H1 (cell line): ENCODE measurements at places on chromosomes 7 and 10. TPM values are rescaled to one million over a fixed set of nuclear protein-coding genes. Genes with fewer than 3 reads are reported as not detected.

Gene ARMC3
- total RNA-seq: 0.15 and 0.99 TPM in 2 replicates

Gene EGR2
- 2.1 and 3.0 TPM in 2 replicates for total RNA-seq

Gene LIPN
- not detected in 2 replicates for total RNA-seq

- DNase-seq: no peak
These were observed 107.9 kb downstream of the ACTR3B start for GRCh38 chr7:152867502-152867874.

Gene LIPJ
- not detected in 2 replicates for total RNA-seq

GRCh38 chr10:118955531-118955930 is 74.0 kb upstream of the NANOS1 start:
- peak; percentile 39 for DNase-seq
